Stimulated activated CD8-positive, alpha-beta memory T cell treated with anti-CD3 and anti-CD28 coated beads, Interleukin-4, amount 100 ng/mL, for 24 hours (primary cell): ENCODE measurements at places on chromosomes 6 and 20.

- DNase-seq: no peak
Observed at GRCh38 chr6:166556863-166557322, 29.6 kb downstream of the RAMACL start.

- DNase-seq: no peak
Observed at GRCh38 chr6:28929887-28930620, 6.3 kb upstream of the TRIM27 start.

- no peak for DNase-seq
Observed at GRCh38 chr6:129981598-129981997, 36.8 kb upstream of the L3MBTL3 start.

- no peak for DNase-seq
Observed at GRCh38 chr20:56875052-56875659, 246.1 kb downstream of the TFAP2C start.

DNA sequence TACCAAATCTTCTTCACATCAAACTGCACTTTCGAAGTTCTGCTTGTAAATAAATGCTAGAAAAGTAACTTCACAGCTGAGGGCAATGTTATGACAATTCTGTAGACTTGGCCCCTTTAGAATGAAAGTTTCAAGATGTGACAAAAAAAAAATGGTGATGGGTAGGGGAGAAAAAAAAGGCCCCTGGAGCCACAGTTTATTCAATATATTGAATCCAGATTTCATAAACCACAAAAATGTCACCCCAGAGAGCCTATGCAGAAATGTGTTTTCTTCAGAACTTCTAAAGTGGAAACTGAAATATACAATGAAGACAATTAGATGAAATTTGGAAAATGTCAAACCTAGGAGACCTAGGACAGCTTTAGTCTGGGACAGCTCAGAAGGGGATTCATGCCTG lies 143.1 kb downstream of the EDN3 start:
- DNase-seq: no peak

DNA sequence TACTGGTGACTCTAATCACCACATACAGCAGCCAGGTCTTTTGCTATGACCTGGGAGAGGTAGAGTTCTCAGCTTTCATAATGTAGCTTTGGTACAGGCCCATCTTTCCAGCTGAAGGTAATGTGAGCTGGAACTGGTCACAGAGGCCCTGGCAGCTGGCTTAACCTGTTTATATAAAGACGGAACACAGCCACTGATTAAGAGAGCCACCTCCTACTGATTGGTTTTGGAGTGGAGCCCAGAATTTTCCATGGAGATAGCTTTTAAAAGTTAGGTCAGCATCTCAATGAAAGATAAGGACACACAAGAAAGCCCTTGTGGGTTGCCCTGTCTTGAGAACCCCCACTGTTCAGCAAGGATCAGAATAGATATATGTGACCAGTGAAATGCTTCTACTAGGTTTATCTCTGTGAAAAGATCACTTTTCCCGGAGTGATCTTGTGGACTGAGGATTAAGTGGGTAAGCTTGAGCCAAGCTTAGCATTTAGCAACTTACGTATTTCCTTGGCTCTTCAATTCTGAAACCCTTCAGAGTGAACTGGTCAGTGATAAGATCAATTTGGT lies 213.7 kb upstream of the CITED2 start:
- DNase-seq: no peak

- DNase-seq: no peak
Observed at GRCh38 chr6:5333658-5334057, 72.3 kb downstream of the FARS2 start.

DNA sequence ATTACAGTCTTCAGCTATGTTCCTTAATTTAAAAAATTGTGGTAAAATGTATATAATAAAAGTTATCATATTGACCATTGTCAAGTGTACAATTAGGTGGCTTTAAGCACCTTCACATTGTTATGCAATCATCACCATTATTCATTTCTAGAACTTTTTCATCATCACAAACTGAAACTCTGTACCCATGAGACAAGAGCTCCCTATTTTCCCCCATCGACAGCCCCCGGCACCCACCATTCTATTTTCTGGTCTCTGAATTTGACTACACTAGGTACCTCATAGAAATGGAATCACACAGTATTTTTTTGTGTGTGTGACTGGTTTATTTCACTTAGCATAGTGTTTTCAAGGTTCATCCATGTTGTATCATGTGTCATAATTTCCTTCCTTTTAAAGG lies 39.7 kb upstream of the FYN start:
- DNase-seq: no peak

GRCh38 chr6:118746825-118747174 lies 95.4 kb upstream of the CEP85L start:
- DNase-seq: no peak

- no peak for DNase-seq
Observed at GRCh38 chr6:5713519-5713918, 293.2 kb downstream of the NRN1 start.

- no peak for DNase-seq
Observed at GRCh38 chr6:170139531-170139930, 151.3 kb downstream of the DLL1 start.

GRCh38 chr20:44830523-44830922 lies 20.2 kb upstream of the RIMS4 start:
- DNase-seq: no peak

- DNase-seq: no peak
Observed at GRCh38 chr20:25292176-25292891, 44.4 kb downstream of the PYGB start.

DNA sequence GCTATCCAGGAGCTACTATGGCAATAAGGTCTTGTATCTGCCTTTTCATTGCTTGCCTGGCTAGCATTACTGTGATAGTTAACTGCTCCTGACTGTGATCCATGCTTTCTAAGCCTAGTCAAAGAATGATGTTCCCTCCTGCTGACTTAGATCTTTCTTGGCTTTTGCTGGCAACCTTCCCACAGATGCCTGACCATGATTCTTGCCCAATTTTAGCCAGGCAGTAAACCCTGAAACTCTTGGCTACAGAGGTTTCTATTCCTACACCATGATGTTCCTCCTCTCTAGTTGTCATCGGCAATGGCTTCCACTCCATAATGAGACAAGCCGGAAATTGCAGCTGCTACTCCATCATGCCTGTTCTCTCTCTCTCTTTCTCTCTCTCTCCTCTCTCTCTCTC lies 238.1 kb downstream of the HAO1 start:
- no peak for DNase-seq
